LoVo (cell line): ENCODE measurements at places on chromosomes 12 and 14.

- peak; percentile 81 for DNase-seq
These were observed at the start of gene ADCY6 for GRCh38 chr12:48788854-48789775. ADCY6 (minus strand) TSS chr12:48789089; CDS start chr12:48783434, 5,655 bp downstream.

DNA sequence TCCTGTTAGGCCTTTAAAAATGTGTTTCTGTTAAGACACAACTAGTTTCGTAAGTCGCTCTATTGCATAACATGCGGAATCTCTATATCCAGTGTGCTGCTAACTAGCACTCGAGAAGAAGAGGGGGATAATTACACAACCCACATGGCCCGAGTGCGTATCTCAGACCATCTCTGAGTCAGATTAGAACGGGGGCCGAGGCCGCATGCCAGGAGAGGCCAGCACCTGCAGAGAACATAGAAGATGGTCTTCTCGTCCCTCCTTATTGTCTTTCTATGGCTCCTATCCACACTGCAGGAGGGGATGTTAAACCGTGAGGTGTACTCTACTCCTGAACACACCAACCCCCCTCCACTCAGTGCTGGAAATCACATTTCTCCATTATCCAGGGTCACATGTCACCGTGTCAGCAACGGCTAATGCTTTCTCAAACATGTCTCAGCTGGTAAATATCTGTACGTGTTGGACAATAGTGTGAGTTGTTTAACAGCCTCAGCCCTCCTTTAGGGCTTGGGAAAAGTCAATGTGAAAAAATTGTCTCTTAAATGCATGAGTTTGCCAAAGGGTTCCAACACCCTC, 56.3 kb downstream of the CCDC88C start:
- no peak for DNase-seq

- DNase-seq: no peak
These were observed 82.6 kb downstream of the METTL25 start for GRCh38 chr12:82440885-82441284.

DNA sequence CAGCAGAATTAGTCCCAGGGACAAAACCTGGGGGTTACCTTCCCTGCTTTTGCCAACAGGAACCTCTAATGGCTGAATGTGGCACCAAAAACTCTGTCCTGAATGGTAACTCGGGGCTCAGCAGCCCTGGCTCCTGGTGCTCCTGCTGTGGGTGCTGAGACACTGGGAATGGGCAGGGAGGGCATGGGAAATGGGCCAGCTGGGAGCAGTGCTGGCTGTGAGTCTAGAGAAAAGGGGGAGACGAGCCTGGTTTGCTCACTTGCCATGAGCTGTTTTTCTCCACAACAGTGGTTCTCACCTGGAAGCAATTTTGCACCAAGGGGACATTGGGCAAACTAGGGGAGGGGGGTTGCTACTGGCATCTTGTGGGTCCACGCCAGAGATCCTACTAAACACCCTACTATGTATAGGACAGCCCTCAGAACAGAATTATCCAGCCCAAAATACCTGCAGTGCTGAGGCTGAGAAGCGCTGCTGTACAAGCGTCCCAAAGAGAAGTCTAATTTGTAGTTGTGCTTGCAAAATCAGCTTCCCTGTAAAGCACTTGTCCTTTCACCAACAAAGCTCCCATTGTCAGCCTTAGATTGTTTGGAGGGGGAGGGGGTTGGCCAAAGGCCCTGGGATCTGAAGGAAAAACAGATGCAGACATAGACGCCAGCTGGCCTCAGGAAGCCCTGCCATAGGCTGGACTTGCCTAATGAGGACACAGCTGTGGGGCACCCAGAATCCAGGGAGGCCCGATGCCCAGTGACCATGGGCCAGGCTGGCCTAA, 3.6 kb downstream of the LRRC74A start:
- no peak for DNase-seq

DNA sequence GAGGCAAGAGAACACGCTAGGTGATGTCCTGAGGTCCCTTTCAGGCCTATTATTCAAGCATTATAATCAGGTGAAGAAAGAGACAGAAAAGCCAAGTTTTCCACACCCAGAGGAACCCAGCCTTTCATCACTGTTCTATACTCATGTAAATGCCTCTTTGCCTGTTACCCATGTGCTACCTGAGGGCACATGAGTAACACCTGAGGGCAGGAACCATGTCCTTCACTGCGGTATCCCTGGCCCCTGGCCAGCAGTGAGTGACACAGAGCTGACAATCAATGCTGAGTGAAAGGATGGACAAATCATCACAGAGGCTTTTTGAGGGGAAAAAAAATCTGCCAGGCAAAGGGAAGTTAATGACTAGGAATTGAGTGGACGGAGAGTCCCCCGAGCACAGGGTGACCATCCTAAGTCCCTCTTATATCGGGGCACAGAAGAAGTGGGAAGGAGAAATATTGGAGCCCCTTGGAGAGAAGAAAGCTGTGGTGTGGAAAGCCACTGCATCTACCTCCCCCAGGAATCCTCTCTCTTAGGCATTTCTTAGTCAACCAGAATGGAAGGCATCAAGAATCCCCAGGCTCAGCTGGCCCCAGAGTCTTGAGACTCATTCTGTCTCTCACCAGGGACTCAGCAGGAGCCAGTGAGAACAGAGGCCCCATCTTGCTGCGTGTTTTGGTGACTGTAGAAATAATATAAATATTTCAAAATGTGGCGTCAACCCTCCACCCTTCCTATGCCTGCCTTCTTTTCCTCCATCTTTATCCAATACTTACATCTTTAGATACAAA, 212.9 kb downstream of the DPF3 start:
- no peak for DNase-seq
